ENCODE measurements at places on chromosomes 13 and 19.

GRCh38 chr19:4596033-4596904 lies 36.8 kb upstream of the SEMA6B start:
- H3K4me1 ChIP-seq, result peaks cover 2% of the 10 kb centered on the region
- no peak overlapping the region for H3K27ac ChIP-seq
- H3K4me3 ChIP-seq, result no peak overlapping the region

GRCh38 chr13:65965501-65965900 lies 1264.6 kb downstream of the PCDH9 start:
- H3K4me3 ChIP-seq, result no peak overlapping the region
- no peaks in the 10 kb centered on the region for H3K4me1 ChIP-seq
- H3K27me3 ChIP-seq, result no peaks in the 10 kb centered on the region
- DNase-seq, result no peak

DNA sequence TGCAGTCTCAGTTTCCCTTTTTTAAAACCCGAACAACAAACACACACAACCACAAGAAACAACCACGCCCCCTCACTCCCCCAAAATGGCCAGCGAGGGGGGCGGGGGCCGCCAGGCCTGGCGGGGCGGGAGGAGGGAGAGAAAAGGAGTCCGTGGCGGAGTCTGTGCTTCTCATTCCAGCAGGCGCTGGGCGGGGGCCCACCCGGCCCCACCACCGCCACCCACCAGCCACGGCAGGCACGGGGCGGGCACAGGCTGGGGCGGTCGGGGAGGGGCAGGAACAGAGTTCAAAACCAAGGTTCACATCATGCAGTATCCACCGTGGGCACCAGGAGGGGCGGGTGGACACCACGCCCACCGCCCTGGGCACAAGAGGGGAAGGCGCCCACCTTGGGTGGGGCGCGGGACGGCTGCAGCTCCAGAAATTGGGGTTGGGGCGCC lies 12.9 kb downstream of the DPF1 start:
- no peak overlapping the region for H3K4me3 ChIP-seq
- peak; percentile 20 for DNase-seq
- peaks cover 2% of the 10 kb centered on the region for H3K27me3 ChIP-seq
- no peak overlapping the region for H3K27ac ChIP-seq
- peaks cover 3% of the 10 kb centered on the region for H3K36me3 ChIP-seq

- H3K27ac ChIP-seq, result no peak overlapping the region
- H3K27me3 ChIP-seq, result no peaks in the 10 kb centered on the region
- no peak overlapping the region for H3K4me3 ChIP-seq
Observed at GRCh38 chr19:31105761-31106160, 243.5 kb downstream of the TSHZ3 start.

DNA sequence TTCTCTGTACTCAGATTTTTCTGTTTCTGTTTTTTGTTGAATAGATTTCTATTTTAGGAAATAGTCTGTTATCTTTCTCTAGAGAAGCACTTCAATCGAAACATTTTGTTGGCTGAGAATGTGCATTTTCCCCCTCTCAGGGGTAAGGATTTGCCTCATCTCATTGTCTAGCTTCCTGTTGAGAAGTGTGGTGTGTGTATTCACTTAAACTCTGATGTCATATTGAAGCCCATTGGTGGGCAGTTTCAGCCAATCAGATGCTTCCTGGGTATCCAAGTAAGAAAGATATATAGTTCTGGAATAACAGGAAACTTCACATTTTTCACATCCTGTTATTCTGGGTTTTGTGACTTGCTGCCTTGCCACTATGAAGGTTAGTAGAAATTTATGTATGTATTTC lies 87.6 kb downstream of the ARHGEF7 start:
- H3K4me1 ChIP-seq, result peaks cover 43% of the 10 kb centered on the region
- DNase-seq, result peak; percentile 37
- no peak overlapping the region for H3K4me3 ChIP-seq

GRCh38 chr13:79196366-79196765 lies 209.7 kb downstream of the RBM26 start:
- H3K27me3 ChIP-seq, result no peaks in the 10 kb centered on the region
- H3K4me1 ChIP-seq, result peaks cover 4% of the 10 kb centered on the region
- no peaks in the 10 kb centered on the region for H3K36me3 ChIP-seq
- no peak overlapping the region for H3K27ac ChIP-seq
- no peak overlapping the region for H3K4me3 ChIP-seq

- DNase-seq, result no peak
- H3K27me3 ChIP-seq, result no peaks in the 10 kb centered on the region
- H3K4me1 ChIP-seq, result no peaks in the 10 kb centered on the region
- no peak overlapping the region for H3K4me3 ChIP-seq
- no peaks in the 10 kb centered on the region for H3K36me3 ChIP-seq
Observed at GRCh38 chr19:39645800-39646411, 9.8 kb upstream of the LGALS16 start.

- peak overlapping the region; percentile 39 for H3K4me3 ChIP-seq
- peak overlapping the region; percentile 67 for H3K27ac ChIP-seq
- H3K27me3 ChIP-seq, result no peaks in the 10 kb centered on the region
- H3K36me3 ChIP-seq, result peaks cover 4% of the 10 kb centered on the region
- peak; percentile 83 for DNase-seq
Observed at GRCh38 chr19:7652061-7652641, 15.2 kb downstream of the STXBP2 start.

- peaks cover 4% of the 10 kb centered on the region for H3K27me3 ChIP-seq
- H3K36me3 ChIP-seq, result no peaks in the 10 kb centered on the region
- no peak for DNase-seq
- no peak overlapping the region for H3K4me3 ChIP-seq
- H3K27ac ChIP-seq, result no peak overlapping the region
Observed at GRCh38 chr13:25686831-25687470, 315.2 kb downstream of the ATP8A2 start.

Measured in T-cell (primary cell).